ENCODE measurements at places on chromosomes 11 and 22.

GRCh38 chr11:8937159-8937558 lies 4.4 kb upstream of the C11orf16 start:
- DNase-seq = no peak

DNA sequence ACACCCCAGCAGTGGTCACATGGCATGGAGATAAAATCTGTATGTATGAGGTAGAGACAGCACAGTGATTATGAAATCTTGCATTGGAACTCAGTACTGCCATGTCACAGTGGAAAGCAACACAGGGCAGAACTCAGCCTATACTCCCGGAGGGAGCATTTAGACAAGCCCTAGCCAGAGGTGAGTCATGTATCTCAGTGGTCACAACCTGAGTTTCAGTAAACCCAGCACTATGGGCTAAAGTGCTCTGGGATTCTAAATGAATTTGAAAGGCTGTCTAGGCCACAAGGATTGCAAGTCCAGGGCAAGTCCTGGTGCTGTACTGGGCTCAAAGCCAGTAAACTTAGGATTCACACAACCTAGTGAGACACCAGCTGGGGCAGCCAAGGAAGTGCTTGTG lies 1717.1 kb upstream of the RAG2 start:
- DNase-seq = no peak

DNA sequence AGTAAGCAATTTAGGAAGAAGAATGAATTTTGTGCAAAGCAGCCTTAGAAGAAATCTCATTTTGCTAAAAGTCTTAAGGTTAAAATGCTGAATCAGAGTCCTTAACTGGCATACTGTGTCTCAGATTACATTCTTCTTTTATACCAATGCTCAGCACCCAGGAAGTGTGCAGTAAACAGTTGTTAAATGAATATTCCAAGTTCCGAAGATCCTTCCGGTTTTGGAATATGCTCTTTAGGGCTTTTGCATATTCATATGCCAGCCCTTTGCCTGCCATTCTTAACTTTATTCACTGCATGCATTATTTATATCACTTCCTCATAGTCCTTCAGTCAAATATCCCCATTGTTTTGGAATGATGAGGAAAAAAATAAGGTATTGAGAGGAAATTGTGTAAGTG lies 242.0 kb downstream of the DDX10 start:
- DNase-seq = no peak

GRCh38 chr22:42807185-42807584 lies 49.9 kb downstream of the ARFGAP3 start:
- DNase-seq = no peak

DNA sequence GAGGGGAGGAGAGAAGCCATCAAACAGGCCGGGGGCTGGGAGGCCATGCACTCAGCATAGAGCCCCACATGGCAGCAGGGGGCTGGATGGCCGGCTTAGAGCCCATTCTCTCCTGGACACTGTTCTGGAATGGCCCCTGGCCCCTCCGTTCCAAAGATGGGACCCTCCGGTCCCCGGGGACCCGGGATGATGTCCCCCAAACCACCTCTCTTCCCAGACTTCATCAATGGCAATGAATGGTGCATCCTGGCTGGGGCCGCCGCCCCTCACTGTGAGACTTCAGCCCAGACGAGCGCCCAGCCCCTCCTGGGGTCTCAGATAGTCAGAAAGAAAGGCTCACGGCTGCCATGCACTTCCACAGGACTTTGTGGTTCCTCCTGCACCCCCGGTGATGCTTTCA lies 13.8 kb upstream of the RTN4R start:
- no peak for DNase-seq

GRCh38 chr22:46203601-46203980 lies 46.5 kb downstream of the CDPF1 start:
- DNase-seq = no peak

- no peak for DNase-seq
Observed at GRCh38 chr11:72635309-72635915, 38.8 kb downstream of the PDE2A start.

- DNase-seq = no peak
Observed at GRCh38 chr11:45523760-45524159, 141.7 kb downstream of the CHST1 start.

GRCh38 chr11:115535781-115536180 lies 31.6 kb upstream of the CADM1 start:
- no peak for DNase-seq

GRCh38 chr11:120040151-120040840 lies 97.6 kb downstream of the TRIM29 start:
- no peak for DNase-seq

GRCh38 chr22:27336151-27337090 lies 465.1 kb downstream of the MN1 start:
- DNase-seq = no peak

DNA sequence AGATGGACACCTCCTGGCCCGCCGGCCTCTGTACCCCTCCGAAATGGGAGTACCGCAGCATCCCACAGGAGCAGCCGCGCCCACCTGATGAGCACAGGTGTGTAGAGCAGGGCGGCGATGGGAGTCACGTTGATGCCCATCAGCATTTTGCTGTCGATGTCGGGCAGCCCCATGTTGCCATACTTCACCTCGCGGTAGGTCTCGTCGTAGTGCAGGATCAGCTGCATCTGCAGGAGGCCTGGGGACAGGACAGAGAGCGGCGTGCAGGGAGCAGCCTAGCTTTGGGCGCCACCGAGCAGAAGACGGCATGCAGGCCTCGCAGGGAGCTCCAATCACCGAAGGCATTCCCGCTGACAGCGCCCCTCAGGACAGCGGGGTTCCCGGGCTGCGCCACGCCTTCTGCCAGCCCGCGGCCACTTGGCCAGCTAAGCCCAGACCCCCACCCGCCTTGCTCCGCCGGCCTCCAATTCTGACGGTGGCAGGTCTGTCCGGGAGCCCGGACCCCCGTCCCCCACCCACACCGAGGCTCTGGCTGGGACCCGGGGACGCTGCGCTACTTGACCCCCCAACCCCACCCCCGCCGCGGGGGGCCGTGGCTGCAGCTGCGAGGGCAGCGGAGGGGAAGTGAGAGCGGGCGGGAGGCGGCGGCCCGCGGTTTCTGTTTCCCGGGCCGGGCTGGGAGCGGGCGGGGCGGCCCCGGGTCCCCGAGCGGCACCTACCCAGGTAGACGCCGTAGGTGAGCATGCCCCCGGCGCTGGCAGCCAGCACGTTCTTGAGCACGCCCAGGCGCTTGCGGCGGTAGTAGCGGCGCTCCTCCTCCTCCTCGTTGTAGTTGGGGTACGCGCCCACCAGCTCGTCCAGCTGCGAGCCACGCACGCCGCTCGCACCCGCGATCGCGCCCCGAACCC lies 705 bp downstream of the UNC93B1 start:
- DNase-seq = peak; percentile 22

DNA sequence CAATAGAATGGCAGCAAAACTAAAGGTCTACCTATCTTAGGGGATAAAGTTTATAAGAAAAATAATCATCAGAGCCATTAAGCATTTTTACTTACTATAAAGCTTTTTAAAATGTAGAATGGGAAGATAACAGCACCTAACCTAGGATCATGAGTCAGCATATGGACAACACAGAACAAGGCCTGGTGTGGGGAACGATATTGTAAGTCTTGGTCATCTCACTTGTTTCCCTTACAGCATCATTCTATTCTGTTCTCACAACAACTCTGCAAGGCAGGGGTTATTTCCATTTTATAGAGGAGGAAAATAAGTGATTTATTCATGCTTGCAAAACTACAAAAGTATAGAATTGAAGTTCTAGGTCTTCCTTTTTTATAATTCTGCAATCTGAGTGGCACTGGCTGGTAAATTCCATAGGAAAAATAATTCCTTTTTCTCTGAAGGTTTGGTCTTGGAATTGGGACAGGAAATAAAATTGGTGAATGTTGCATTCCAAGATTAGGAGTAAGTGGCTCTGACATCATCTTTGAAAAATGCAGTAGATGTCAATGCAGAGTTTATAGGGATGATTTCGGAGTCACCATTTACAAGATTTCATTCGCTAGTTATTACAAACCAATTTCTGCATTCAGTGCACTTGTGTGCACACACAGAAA lies 423.0 kb downstream of the DYNC2H1 start:
- no peak for DNase-seq

DNA sequence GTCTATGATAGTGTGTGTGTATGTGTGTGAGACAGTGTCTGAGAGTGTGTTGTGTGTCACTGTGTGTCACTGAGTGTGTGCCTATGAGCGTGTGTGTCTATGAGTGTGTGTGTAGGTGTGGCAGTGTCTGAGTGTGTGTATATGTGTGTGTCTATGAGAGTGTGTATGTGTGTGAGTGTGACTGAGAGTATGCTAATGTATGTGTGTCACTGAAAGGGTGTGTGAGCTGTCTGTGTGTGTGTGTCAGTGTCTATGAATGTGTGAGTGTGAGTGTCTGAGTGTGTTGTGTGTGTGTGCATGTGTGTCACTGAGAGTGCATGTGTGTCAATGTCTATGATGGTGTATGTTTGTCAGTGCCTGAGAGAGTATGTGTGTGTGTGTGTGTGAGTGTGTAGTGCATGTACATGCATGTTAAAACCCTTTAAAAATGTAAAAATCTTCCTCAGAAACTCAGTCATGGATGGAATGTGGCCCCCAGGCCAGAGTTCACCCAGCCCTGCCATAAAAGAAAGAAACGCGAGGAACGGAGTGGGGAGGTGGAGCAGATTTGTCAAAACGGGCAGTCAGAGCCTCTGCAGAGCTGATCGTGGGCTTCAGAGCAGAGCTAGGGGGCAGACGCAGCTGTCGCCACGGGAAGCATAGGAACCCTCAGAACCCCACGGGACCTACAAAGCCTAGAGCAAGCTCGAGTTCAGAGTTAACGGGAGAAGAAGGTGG lies 218.8 kb downstream of the CTTN start:
- DNase-seq = no peak

DNA sequence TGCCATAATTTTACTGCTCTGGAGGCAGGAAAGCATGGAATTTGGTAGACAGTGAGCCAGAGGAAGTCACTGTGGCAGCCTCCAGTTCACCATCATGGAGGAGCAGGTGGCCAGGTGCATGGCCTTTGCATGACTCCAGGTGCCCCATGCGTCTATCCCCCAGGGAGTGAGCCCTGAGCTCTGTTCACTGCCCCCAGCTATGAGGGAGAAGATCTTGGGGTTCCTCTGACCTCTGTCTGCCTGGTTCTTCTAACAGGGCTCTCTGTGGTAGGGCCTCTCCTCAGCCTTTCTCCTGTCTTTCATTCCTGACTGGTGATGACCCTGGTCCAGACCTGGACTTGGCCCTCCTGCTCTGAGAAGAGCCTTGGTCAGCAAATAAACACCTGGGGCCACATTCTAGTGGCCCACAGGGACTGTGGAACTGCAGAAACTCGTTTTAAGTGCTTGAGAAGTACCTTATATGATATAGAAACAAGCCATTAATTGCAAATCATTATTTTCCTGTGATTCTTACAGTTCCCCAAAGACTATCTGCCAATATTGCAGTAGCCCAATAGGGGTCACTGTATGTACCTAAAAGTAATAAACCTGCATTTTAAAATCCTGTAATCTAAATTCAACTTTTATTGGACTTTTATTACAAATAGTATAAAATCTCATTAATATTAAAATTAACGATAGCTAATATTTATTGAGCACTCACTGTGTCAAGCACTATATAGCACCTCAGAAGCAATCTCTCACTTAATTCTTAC lies 120.0 kb upstream of the SYT13 start:
- DNase-seq = no peak

DNA sequence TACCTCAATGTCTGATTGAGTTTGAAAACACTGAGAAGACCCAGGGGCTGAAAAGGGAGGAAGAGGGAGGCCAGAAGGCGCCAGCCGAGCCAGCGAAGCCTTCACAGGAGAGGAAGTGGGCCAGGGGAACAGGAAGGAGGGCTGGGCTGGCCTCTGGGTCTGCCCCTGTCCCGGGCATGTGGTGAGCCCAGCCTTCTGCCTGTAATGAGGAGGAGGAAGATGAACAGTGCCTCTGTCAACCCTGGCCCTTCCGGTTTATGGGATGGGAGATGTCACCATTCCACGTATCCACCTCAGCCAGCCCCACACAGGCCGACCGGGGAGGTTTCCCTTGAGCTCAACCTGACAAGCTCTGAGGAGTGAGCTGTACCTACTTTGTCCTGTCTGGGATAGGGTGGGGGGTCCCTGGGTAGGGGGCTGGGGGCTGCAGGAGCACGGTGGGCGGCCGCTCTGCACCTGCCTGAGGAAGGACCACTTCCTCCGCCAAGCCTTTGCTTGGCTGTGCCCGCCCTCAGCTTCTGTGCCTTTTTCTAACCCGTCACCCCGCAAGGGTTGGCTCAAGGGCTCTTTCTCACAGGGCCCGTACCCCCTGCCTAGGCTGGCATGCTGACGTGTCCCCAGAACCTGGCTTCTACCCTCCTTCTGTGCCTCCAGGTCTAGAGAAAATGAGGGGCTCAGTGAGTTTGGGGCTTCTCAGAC lies 2.0 kb downstream of the PARVG start:
- no peak for DNase-seq
